ENCODE measurements at places on chromosomes 16 and 17.

GRCh38 chr16:84096447-84097005 is 20.2 kb downstream of the MBTPS1 start:
- DNase-seq: no peak

DNA sequence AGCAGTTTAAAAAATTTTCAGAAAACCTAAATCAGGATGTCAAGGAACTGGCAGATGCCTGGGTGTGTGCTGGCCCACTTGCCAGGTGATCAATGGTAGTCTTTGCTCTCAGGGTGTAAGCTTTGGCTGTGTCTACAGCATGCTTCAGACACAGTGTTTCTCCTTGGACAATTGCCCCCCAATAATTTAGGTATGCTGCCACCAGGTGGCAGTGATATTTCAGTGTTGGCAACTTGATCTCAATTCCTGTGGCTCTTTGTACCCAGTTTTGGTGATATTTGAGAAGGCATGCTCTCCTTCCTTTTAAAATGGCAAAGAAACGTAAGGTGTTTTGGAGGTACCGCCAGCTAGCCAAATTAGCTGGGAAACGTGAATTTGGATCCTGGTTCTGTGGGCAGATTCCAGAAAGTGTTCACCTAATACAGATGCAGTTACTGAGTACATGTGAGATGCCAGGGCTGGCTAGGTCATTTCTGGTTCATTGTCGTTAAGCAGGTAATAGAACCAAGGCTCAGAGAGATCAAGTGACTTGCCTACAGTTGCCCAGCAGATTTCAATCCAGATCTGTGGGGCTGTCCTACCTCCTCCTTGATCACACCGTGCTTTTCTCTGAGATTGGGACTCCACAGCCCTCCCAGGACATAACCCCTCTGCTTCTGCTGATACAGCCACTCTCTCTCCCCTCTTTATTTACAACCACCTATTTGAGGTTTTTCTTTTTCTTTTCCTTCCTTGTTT is 155.6 kb upstream of the PLCG2 start:
- DNase-seq: peak; percentile 79

DNA sequence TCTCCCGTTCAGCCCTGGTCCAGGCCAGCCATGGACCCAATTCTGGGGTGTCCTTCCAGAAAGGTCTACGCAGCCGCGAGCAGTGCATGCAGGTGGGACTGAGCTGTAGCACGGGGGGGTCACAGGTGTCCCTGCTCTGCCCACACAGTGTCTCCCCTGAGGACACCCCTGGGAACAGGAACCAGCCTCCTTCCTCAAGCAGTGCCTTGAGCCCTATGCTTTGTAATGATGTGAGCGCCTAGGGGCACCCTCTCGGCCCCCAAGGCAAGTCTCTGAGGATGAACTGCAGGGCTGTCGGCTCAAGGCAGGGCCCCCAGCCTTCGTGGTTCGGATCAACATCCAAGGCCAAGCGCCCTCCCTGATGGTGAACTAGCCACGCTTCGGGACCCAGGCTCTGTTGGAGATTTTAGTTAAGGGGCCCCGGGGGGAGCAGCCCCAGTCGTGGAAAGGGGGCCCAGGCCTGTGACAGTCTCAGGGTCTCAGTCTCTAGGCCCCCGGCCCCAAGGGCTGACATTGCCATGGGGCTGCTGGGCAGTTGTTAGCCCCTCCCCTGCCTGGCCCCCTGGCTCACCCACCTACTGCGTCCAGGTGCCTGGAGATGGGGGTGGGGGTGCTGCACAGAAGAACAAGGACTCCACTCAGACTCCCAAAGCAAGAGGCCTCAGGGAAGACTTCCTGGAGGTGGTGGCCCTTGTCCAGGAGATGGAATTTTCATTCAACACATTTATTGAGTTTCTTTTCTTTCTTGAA is 2.3 kb downstream of the IL17C start:
- no peak for DNase-seq

- no peak for DNase-seq
Measured at GRCh38 chr16:21197112-21197511, 14.3 kb downstream of the ZP2 start.

- no peak for DNase-seq
Measured at GRCh38 chr17:19553036-19553435, 19.4 kb downstream of the SLC47A1 start.

DNA sequence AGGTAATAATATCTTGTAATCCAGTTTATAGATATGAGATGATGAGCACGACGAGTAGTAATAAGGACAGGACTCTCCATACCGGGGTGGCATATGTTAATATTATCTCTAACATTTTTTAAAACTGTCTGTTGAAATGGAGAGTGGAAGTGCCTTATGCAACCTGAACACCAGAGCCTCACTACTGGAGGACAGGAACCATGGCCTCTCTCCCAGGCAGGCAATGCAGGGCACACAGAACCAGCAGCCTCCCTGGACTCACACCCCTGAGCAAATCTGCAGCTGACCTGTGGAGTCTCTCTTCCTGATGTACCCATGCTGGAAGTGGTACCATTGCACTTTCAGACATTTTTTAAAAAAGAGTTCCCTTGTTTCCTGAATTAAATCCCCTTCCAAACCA is 55.2 kb upstream of the ERN1 start:
- DNase-seq: no peak

GRCh38 chr17:17757956-17758845 is 76.9 kb downstream of the RAI1 start:
- peak; percentile 10 for DNase-seq

GRCh38 chr17:47802341-47803022 is 19.1 kb downstream of the OSBPL7 start:
- DNase-seq: peak; percentile 27

- no peak for DNase-seq
Measured at GRCh38 chr17:52027620-52028295, 130.8 kb downstream of the CA10 start.

DNA sequence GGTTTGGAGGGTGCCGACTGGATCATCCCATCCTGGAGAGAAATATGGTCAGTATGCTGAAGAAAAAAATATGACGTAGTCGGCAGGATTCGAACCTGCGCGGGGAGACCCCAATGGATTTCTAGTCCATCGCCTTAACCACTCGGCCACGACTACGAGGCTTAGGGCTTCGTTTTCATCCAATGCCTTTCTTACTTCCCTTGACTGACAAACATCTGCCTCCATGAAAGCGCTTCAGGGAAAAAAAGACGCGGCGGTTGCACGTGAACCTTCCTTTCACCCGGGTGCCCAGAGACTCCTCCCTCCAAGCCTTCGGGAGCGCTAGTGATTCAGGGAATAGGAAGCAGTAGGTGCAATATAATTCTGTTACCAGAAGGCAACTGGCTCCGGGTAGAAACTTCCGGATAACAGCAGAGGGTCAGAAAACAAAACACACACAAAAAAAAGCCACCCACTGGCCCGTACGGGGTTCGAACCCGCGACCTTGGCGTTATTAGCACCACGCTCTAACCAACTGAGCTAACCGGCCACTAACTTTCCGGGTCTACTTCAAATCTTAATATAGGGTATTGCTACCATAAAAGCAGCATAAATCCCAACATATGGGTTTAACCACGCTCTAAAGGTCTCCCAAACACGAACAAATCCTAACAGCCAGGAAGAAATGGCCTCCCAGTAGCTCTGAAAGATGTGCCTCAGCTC is 16.3 kb upstream of the AURKB start:
- peak; percentile 59 for DNase-seq

DNA sequence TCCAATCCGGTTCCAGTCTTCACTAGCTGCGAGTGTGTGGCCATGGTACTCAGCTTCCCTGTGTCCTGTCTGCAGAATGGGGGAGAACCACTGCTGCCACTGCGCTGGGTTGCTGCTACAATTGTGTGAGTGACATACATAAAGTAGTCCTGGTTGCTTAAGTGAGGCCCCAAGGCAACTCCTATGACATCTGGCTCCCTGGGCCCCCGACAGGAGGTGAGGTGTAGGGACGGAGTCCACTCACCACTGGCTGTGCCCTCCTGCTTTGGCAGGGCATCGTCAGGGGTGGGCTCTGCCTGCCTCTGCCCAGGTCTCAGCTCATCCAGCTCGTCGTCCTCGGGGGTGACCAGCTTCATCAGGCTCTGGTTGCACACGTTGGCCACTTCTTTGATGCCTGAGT is 20.4 kb downstream of the VAC14 start:
- no peak for DNase-seq

- DNase-seq: no peak
Measured at GRCh38 chr16:28289048-28289447, 3.3 kb upstream of the SBK1 start.

DNA sequence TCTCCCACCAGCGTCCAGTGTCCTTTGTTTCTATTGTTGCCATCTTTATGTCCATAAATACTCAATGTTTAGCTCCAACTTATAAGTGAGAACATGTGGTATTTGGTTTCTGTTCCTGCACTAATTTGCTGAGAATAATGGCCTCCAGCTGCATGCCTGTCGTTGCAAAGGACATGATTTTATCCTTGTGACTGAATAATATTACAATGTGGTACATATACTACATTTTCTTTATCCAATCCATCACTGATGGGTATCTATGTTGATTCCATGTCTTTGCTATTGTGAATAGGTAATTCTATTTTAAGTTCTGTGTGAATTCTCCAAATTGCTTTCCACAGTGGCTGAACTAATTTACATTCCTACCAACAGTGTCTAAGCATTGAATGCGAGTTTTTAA is 578.6 kb upstream of the CA10 start:
- DNase-seq: no peak

- no peak for DNase-seq
Measured at GRCh38 chr17:20983359-20983637, 59.5 kb downstream of the USP22 start.

GRCh38 chr16:57667526-57668262 is 412 bp upstream of the ADGRG3 start:
- DNase-seq: peak; percentile 17

DNA sequence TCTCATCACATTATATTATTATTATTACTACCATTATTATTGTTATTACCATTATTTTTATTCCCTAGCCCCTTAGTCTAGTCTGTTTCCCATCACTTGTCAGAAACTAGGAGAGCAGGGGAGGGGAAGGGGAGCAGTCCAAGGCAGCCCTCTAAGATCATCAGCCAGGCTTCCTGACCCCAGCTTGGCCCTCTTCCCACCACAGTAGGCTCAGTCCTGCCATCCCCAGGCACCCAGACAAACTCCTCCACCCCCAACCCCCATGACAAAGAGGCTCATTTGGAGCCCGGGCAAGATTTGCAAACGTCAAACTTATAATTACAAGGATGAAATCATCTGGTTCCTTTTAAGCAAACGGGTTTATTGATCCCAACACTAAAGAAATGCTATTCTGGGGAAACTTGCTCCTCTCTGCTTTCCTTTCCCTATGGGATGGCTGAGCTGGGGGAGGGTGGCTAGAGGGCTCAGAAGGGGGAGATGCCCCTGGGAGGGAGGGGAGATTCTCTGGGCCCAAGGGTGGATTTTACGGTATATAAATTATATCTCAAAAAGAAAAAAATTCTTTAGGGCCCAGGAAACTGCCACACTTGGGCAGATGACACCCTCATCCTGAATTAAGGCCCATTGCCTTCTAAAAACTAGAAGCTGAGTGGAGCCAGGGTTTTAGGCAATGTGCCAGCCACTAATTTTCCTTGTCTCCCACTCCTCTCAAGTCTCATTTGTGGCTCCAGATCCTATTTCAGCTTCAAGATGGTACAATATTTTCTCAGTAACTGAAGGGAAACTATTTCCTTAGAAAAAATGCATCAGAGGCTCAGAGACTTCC is 4.4 kb upstream of the CBFB start:
- DNase-seq: no peak

DNA sequence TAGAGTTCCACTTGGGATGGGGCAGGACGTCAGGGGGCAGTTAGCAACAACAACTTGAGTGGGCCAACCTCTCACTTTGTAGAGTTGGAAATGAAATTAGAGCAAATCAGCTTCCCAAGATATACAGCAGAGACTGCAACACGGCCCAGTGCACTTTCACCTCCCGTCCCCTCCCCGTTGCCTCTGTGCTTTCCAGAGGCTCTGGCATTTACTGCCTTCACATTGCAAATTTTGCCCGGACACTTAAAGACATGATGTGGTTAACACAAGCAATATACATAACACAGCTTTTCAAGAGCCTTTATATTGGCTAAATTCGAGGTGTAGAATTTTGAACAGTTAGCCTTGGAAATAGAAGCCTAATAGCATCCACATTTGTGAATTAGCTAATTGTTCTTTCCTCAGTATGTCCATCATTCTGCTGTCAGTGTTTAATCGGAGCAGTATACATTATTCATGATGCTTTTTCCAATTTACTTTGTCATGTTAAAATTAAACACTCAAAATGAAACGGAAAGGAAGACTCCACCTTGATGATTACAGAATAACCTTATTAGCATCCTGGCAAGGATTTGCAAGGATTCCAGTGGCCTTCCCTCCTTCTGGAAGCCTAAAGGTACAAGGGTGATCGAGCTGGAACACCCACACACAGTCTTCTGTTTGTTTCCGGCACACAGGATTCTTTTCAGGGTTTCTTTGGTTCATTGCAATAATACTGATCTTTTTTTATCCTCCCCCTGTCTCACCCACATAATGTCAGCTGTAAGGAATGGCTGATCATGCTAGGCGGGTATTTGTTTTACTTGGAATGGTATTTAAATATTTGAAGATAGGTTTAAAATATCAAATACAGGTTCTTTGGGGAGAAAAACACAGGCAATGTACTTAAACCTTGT is 190.9 kb upstream of the CACNG5 start:
- no peak for DNase-seq

DNA sequence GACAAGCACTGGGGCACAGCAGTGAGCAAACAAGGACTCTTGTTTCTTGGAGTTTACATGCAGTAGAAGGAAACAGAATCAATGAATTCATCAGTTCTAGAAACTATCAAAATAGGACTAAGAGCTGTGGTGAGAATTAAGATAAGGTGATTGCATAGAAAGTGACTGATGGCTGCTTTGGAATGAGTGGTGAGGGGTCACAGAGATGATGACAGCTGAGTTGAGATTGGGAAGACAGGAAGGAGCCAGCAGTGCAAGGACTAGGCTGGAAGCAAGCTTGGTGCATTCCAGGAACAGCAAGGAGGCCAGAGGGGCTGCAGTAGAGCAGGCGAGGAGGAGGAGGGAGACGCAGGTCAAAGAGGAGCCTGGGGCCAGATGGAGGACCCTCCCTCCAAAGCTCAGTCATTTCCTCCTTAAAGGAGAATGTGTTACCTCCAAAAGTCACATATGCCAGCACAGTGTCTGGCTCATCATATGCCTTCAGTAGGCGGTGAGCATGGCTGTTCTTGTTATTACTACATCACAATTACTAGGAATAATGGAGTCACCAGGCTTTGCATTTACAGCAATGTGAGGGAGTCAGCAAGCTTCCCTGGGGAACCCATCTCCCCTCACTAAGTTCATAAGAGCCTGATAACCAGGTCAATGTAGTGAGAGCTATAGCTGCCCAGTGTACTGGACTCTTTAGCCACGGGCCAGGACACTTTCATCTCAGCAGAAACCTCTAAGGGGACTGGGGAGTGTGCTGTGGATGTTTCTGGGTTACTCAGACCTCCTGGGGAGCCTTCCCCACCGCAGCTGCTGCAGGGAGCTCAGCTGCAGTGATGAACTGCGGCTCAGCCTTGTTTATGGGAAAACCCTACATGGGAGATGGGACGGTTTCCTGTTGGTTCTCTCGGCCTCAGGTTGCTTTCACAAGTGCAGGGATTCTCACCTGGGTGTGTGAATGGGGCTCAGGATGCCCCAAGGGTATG is 157.2 kb downstream of the SEC14L1 start:
- no peak for DNase-seq
